ENCODE measurements at places on chromosomes 4 and X.

DNA sequence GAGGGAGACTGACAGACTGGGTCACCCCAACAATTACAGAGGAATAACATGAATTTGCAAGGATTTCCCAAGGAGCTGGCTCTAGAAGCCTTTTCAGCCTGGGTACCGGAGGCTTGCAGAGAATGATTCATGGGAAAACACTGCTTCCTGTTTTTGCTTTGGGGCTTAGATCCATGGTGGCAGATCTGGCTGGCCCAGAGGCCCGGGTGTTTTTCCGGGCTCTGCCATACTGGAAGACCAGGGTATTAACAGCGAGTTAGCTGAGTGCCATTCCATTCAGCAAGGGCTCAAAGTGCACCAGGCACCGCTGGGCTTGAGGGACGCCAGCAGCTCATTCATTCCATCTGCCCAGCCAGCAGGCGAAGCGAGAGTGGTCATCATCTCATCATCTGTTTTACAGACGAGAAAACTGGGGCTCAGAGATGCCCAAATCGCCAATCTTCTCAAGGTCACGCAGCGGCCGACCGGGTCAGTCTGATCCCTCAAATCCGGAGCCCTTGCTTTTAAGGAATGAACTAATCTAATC lies 1.3 kb downstream of the WDR1 start:
- no peak for DNase-seq

DNA sequence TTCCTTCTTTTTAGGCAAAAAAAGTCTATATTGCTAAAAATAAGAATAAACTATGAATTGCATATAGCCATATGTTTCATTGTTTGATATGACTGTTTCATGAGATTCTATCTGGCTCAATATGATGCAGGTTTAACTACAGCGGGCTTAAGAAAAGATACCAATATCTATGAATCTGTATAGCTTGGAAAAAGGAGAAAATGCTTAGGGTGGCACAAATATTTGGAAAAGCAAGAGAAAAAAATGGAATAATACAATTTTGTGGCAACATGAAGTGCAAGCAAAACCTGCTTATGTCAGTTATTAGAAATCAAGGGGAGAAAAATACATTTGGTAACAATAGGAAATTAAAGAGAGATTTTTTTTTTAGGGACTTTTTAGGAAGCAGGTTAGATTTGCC lies 48.3 kb upstream of the NFKB1 start:
- no peak for DNase-seq

GRCh38 chr4:175935016-175935661 lies 123.1 kb upstream of the GPM6A start:
- no peak for DNase-seq

DNA sequence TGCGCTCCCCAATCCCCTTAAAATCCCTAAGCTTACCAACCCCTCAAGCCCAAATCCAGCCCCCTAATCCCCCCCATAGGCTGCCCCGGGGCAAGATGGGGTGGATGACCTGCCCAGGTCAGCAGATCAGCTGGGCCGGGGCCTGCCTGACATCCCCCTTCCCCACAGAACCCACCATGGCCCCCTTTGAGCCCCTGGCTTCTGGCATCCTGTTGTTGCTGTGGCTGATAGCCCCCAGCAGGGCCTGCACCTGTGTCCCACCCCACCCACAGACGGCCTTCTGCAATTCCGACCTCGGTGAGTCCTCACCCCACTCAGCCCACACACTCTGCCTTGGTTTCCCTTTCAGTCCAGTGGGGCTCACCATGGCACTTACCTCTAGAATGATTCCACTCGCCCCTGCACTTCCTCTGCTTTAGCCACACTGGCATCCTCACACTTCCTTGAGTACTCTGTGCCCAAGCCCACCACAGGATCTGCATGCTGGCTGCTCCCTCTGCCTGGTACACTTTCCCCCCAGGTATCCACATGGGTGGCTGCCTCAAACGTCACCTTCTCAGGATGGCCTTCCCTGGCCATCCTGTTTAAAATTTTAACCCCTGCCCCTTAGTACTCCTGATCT lies 1.1 kb downstream of the TIMP1 start:
- no peak for DNase-seq

DNA sequence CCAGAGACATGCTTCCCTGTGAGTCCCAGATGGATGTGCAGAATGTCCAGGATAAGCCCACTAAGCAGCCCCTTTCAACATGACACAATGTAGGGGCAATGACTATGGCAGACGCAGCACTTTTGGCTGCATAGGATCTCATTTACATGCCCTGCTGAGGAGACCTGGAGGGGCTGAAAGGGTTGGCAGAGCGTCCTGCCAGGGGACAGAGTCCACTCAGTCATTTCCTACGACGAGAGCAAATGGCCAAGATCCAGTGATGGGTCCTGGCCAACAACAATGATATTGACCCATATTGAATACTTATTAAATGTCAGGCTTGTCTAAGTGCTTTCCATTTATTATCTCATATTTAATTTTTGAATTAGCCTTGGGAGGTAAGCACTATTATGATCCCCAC lies 41.4 kb downstream of the LGI2 start:
- DNase-seq = no peak

DNA sequence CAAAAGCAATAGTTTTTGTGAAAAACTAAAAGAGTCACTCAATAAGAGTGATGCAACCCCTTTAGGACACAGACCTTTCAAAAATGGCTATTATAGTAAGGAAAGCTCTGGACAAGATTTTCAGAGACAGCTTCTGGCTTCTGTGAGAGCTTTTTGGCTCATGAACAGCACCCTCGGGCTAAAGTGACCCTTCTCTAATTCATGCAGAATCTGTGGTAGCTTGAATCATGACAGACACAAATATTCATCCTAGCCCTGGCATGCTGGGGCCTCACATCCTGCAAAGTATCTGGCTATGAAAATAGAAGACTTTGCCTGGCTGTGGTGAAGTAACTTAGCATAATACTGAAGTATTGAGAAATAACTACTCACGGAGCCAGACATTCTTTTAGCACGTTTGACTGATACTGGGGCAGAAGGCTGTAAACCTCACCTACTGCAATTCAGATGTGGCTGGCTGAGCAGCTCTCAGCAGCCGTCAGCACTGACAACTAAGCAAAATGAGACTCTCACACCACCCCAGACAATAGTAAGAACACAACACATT lies 327.3 kb downstream of the MAPK10 start:
- DNase-seq = no peak

DNA sequence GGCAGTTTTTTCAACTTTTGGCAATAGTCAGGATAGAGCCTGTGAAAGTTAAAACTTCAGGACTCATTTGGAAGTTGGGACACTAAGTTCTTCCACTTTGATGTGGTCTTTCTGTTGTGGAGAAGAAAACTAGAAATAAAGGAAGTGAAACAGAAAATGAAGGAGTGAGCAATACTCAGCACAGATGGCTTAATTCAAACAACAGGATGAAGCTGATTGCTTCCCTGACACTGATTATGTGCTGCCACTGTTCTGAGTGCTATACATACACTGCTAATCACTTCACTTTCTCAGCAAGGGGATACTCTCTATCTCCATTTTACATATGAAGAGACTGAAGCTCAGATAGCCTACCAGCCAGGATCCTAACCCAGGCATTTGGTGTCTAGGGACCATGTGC lies 235.1 kb upstream of the CPEB2 start:
- no peak for DNase-seq

GRCh38 chrX:37332055-37332454 lies 17.1 kb upstream of the PRRG1 start:
- no peak for DNase-seq

GRCh38 chr4:10347815-10348214 lies 109.4 kb downstream of the ZNF518B start:
- no peak for DNase-seq

GRCh38 chrX:76407795-76408194 lies 19.7 kb upstream of the MAGEE1 start:
- no peak for DNase-seq

- peak; percentile 25 for DNase-seq
Observed at GRCh38 chr4:99405433-99406115, 29.6 kb downstream of the ADH7 start.

- no peak for DNase-seq
Observed at GRCh38 chrX:15841853-15842516, 12.6 kb downstream of the AP1S2 start.

- DNase-seq = no peak
Observed at GRCh38 chr4:140641789-140642439, 73.2 kb upstream of the UCP1 start.

DNA sequence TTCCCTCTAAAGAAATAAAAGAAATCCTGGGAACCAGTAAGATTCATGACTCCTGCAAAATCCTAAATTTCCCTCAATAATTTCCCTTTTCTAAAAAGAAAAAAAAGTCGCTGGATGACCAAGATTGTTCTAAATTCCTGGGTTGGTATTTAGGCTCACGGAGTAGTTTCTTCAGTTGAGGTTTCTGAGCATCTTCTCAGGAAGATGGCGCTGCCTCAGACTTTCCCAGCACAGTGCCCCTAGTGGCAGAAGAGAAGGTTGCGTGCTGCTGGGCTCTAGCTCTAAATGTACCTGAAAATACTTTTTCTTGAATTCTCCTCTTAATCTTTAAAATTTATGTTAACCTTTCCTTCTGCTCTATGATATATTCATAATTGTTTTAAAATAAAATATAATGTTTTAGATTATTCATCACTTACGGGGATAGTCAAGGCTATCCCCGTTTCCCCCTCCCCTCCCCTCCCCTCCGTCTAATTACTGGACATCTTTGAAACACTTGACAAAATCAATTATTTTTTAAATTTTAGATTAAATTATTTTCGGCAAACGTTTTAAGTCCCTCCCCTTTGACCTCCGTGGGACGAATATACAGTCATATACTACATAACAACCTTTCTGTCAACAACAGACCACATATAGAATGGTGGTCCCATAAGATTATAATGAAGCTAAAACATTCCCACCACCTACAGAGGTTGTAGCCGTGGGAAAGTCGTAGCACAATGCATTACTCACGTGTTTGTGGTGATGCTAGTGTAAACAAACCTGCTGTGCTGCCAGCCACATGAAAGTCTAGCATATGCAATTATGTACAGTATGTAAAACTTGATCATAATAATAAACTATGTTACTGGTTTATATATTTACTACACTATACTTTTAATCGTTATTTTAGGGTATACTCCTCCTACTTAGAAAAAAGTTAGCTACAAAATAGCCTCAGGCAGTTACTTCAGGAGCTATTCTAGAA lies 41.0 kb upstream of the GATB start:
- DNase-seq = peak; percentile 43

DNA sequence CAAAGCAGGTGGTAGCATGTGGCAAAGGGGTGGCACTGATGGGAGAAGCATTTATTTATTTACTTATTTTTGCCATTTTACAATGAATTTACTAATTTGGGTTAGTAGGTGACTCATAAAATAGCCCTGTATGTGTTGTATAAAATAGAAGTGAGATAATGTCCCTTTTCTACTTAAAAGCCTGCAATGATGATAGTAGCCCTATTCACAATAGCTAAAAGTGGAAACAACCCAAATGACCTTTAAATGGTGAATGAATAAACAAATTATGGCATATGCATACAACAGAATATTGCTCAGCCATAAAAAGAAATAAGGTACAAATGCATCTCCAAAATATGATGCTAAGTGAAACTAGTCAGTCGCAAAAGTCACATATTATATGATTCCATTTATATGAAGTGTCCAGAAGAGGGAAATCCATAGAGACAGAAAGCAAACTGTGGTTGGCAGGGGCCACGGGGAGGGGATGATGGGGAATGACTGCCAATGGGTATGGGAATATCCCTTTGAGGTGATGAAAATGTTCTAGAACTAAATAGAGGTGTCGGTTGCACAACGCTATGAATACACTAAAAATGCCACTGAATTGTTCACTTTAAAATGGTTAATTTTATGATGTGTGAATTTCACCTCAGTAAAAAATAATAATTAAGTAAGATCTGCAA lies 35.8 kb upstream of the FAM9C start:
- no peak for DNase-seq

GRCh38 chr4:72112514-72113156 lies 80.8 kb downstream of the NPFFR2 start:
- DNase-seq = no peak

- no peak for DNase-seq
Observed at GRCh38 chr4:45229206-45229605, 502.9 kb upstream of the GNPDA2 start.

- DNase-seq = peak; percentile 56
Observed at GRCh38 chrX:103533511-103534216, 14.4 kb upstream of the RAB40A start.

DNA sequence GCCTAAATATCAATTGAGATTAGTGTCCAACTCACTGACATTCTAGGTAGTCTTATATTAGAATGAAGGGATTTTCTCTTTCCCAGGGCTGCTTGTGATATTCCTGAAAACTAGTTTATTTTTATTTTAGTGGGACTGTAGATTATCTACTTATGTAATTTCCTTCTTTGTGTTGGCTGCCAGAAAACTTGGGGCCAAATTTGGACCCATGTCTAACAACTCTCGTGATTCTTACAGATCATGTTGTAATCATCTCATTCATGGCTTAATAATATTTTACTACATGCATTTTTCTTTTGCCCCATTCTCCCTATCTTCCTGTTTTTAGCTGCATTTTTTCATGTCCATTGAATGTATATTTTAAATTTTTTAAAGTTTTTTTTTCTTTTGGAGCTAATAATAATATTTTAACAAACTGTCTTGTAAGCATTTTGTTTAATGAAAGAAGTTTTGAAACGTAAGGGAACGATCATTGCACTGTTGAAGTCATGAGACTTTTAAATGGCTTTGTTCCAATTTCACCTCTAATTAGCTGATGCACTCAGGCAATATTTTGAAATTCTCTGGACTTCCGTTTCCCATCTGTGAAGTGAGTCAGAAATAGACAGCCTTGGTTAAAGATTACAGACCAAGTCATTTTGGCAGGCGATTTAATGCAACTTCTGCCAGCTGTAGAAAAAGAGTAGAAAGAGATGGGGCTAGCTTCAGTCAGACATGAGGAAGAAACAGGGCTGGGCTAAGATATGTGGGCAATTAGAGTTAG lies 14.3 kb upstream of the TDO2 start:
- no peak for DNase-seq

DNA sequence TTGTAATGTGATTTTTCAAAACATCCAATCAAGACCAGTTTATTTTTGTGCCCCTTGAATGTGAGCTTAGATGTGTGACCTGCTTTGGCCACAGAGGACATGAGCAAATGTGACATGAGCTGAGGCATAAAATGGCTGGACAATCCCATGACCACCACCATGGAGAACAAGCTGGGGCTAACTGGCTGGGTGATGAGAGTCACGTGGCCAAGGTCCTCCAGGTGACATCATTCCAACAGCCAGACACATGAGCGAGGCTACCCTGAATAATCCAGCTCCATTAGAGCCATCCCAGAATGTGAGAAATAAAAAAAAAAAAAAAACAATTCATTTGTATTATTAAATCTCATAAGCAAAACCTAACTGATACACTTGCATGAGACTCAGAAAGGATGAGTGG lies 90.4 kb upstream of the LDB2 start:
- DNase-seq = no peak

- DNase-seq = no peak
Observed at GRCh38 chr4:6439120-6439762, 33.2 kb downstream of the PPP2R2C start.

Measured in central memory CD4-positive, alpha-beta T cell (primary cell).